Bladder microvascular endothelial cell (primary cell): ENCODE measurements at places on chromosomes 11 and 22. TPM values are rescaled to one million over a fixed set of nuclear protein-coding genes. Genes with fewer than 3 reads are reported as not detected.

Gene OR52I2
- total RNA-seq: not detected in 2 replicates

Gene PRG3
- not detected in 2 replicates for total RNA-seq

Gene RFPL3
- total RNA-seq: not detected in 2 replicates

Gene PAMR1
- 0.25 and 0.65 TPM in 2 replicates for total RNA-seq

Gene IGLL1
- total RNA-seq: not detected in 2 replicates

Gene TTC36
- total RNA-seq: 0.49 and 1.3 TPM in 2 replicates

Gene THY1
- total RNA-seq: 0.44 and 2.1 TPM in 2 replicates

Gene SART1
- 41.6 and 48.0 TPM in 2 replicates for total RNA-seq

Gene TMEM191B
- 2.4 TPM in 1 of 2 replicates, not detected in the other for total RNA-seq

Gene NXPE4
- not detected in 2 replicates for total RNA-seq

Gene C11orf65
- total RNA-seq: 0.19 TPM in 1 of 2 replicates, not detected in the other

Gene CPSF7
- 7.6 and 22.0 TPM in 2 replicates for total RNA-seq

Gene BBOX1
- total RNA-seq: not detected in 2 replicates

Gene CENPM
- total RNA-seq: 18.3 and 38.7 TPM in 2 replicates

Gene SREBF2
- total RNA-seq: 43.1 and 81.1 TPM in 2 replicates

Gene IFITM5
- not detected in 2 replicates for total RNA-seq

Gene POU2AF2
- total RNA-seq: not detected in 2 replicates

Gene MLC1
- total RNA-seq: under 0.01 TPM in 1 of 2 replicates, not detected in the other

Gene JAML
- 0.19 TPM in 1 of 2 replicates, not detected in the other for total RNA-seq

Gene UPK3A
- total RNA-seq: not detected in 2 replicates

Gene BMAL1
- total RNA-seq: 13.6 and 13.8 TPM in 2 replicates

Gene VSIG2
- 0.44 and 1.1 TPM in 2 replicates for total RNA-seq

Gene CATSPER1
- 0.16 TPM in 1 of 2 replicates, not detected in the other for total RNA-seq

Gene IZUMO1R
- total RNA-seq: not detected in 2 replicates

Gene SLC25A18
- total RNA-seq: not detected in 2 replicates

Gene MAPK8IP2
- 0.32 and 0.38 TPM in 2 replicates for total RNA-seq

Gene SLC17A6
- total RNA-seq: not detected in 2 replicates

Gene CRACR2B
- total RNA-seq: 11.1 and 12.3 TPM in 2 replicates

Gene PTPMT1
- 53.9 and 71.5 TPM in 2 replicates for total RNA-seq

Gene BID
- 50.2 and 83.8 TPM in 2 replicates for total RNA-seq

Gene GAL3ST1
- not detected in 2 replicates for total RNA-seq

Gene HORMAD2
- not detected in 2 replicates for total RNA-seq

Gene MMP7
- total RNA-seq: 0.44 TPM in 1 of 2 replicates, not detected in the other
